ENCODE measurements at places on chromosomes 4 and X.

DNA sequence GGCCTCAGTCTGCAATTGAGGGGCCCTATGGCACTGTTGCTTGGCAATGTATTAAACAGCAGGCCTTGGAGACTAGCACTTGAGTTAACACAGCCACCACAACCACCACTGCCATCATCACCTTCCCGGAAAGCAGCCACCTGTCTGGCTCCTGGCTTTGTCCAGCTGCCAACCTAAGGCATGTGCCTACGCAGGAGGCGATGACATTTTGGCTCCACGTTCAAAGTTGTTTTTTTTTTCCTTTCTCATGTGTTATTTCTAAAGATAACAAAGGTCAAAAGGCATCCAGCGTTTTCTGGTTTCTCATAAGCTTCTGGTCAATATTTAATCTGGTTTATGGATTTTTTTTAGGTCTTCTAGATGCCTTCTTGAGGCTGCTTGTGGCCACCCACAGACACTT lies 7.5 kb downstream of the CLDN2 start:
- no peak for DNase-seq

- no peak for DNase-seq
Measured at GRCh38 chr4:41294445-41295062, 37.8 kb downstream of the UCHL1 start.

GRCh38 chr4:127965803-127966175 lies 583 bp downstream of the ABHD18 start:
- no peak for DNase-seq

DNA sequence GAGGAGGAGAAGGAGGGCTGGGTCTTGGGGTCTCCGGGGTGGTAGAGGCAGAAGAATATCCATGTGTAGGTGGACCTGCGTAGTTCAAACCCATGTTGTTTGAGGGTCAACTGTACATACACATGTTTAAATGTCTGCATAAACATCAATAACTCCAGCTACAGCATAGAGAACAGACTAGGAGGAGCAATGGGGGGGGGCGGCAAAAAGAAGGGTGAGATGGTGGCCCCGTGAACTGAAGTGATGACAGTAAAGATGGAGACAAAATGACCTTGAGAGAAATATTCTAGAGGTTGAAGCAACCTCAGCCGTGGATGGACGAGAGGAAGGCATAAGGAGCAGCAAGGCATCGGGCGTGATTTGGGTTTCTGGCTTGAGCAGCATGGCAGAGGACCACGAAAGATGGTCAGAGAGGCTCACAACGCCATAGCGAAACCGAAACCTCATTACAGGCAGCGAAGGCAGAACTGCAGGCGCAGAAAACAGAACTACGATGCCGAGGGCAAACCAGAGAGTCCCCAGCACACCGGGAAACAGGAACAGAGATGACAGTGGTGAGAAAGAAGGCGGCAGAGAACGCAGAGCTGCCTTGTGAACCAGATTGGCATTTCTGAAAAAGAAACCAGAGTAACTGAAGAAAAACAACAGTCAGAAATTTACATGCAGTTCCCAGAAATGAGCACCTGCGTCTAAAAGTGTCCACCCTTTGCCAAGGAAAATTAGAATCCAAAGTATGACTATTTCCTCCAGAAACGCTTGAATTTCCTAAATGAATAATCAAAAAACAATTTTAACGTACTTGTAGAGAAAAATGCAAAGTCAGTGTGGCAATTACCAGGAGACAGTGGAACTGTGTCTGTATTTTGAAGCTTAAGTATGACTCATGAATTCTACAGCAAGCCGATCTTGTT lies 50.3 kb upstream of the ENPP6 start:
- peak; percentile 86 for DNase-seq

- peak; percentile 43 for DNase-seq
Measured at GRCh38 chrX:152915541-152916241, 17.8 kb downstream of the ZNF185 start.

Data from skeletal muscle cell (primary cell).